Activated CD4-positive, alpha-beta T cell treated with anti-CD3 and anti-CD28 coated beads, Interleukin-2, amount 50 U/mL, for 48 hours (primary cell): ENCODE measurements at places on chromosomes 4 and X.

DNA sequence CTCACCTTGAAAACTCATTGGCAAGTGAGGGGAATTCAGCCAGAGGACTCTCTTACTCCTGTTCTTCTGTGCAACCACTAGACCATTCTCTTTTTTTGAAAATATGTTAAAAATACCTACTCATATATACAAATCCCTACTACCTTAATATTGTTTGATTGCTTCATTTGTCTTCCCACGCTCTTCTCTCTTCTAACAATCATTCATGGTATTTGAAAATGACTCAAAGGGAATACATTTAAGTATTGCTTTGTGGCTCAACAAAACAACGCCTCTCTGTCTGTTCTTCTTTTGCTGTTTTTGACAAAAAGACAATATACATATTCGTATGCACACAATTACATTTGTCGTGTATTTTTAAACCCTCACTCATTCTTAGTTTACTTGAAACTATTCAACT, 589.4 kb downstream of the ANKRD50 start:
- no peak for DNase-seq

DNA sequence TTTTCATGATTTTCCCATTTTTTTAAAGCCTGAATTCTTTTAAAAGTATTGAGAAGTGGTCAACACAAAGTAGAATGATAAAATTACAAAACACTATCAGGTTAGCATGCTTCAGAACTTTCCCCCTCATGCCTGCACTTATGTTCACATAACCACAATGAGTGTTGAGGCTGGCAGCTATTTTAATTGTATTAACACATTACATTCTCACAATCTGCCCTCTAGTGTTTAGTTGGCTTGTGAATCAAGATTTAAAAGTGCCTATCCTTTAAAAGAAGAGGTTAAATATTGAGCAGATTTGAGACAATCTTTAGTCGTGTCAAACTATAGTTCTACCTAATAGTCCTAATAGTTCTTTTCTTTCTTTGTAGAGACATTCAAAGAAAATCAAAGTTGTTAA, 93.6 kb upstream of the NAP1L5 start:
- DNase-seq, result no peak

DNA sequence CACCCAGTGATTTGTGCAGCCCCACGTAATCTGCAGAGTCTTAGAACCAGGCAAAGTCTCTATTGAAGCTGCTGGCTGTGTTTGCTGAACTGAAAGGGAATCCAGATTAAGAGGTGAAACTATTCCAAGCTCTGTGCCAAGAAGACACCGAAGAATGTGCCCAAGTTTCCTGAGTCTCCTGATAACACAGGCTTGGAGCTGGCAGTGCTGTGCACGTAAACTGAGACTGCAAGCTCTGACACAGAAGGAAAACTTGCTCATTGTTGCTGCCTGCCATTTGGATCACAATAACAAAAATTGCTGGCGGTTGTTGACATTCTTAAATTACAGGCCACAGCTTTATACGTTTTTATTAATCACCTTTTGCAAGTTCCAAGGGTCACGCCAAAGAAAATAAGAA, 60.2 kb upstream of the VCX3B start:
- no peak for DNase-seq

DNA sequence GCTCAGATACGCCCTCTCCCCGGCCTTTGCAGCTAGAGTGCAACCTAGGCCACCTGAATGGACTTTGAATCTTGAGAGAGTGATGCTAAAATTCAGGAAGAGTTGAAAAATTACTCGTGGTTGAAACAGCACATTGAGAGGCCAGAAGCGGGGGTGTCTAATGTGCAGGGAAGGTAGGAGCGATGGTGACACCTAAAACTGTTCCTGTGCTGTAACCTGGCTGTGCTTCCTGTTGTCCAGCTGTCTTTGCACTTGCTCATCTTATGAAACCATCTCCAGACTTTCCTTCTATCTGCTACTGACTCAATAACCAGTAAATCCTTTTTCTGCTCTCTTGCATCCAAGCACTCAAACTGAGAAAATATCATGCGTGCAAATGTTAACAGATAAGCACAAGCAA, 106.4 kb upstream of the RPS6KA3 start:
- DNase-seq, result no peak
